ENCODE measurements at places on chromosomes 3 and 15. TPM values are rescaled to one million over a fixed set of nuclear protein-coding genes. Genes with fewer than 3 reads are reported as not detected.

DNA sequence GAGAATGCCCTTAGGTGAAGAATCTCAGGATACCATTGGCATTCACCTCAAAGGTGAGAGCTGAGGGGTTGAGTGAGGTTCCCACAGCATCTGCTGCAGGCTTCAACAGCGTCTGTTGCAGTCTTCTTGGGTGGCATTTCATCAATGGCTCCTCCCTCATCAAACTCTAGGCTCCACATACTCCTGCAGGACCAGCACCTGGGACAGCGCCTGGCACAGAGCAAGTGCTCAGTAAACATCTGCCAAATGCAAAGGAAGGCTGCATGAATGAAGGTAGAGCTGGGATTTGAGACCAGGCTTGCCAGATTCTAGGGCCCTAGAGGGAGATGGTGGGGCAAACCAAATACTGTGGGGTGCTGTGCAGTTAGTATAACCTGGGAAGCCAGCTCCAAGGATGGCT, 9.6 kb downstream of the TRH start:
- no peak for DNase-seq

- no peak for DNase-seq
Measured at GRCh38 chr15:69794645-69795469, 302.9 kb downstream of the TLE3 start.

- DNase-seq = no peak
Measured at GRCh38 chr15:39553947-39554693, 26.8 kb upstream of the THBS1 start.

- DNase-seq = no peak
Measured at GRCh38 chr3:187677604-187678003, 7.4 kb upstream of the SST start.

- no peak for DNase-seq
Measured at GRCh38 chr3:195460091-195460713, 17.4 kb upstream of the ACAP2 start.

DNA sequence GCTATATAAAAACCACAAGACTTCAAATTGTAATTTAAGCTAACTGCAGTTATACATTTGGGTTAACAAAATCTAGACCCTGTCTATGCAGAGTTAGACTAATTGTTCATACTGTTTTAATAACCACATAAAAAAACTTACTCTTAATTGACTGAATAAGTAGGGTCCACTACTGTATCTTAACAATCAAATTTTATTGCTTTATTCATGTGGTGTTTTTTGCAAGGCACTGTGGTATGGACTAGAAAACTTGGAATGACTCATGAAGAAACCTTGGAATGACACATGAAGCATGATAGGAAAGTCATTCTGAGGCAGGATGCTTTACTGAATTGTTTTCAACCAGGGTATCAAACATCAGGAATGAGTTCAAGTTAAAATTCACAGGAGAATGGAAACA, 2.3 kb downstream of the SERP1 start:
- no peak for DNase-seq

GRCh38 chr15:39510001-39510701, 70.7 kb upstream of the THBS1 start:
- no peak for DNase-seq

DNA sequence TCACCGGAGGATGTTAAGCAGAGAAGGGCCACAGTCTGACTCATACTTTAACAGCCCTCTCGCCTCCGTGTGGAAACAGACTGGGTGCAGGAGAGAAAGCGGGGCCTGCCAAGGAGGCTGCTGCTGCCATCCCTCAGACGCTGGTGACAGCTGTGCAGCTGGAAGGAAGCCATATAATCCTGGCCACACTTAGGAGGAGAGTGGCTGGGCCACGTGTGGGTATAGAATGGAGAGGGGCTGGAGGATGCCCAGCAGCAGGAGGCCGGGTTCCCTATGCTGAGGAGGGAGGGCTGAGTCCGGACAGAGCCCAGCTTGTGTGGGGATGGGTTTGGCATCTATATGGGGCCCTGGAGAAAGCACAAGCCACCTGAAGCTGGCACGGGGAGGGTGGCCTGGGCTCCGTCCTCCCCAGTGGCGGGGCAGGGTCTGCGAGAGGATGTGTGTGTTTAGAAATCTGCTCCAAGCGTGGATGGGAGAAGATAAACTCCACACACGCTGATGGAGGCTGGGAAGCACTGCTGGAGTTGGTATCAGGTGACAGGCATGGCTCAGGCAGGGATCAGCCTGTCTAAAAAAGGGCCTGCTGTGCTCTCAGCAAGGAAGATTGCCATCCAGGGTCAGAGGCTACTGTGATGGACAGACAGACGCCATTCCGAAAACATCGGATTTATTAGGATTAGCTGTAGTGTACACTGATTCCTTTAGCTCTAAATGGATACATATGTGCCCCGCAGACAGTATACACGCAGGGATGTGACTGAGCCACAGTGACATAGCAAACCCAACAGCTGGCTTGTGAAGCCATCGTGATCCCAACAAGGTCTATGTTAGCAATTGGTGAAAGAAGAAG, 15.9 kb downstream of the ABTB1 start:
- DNase-seq = no peak

GRCh38 chr3:14880447-14881106, 61.8 kb downstream of the FGD5 start:
- no peak for DNase-seq

DNA sequence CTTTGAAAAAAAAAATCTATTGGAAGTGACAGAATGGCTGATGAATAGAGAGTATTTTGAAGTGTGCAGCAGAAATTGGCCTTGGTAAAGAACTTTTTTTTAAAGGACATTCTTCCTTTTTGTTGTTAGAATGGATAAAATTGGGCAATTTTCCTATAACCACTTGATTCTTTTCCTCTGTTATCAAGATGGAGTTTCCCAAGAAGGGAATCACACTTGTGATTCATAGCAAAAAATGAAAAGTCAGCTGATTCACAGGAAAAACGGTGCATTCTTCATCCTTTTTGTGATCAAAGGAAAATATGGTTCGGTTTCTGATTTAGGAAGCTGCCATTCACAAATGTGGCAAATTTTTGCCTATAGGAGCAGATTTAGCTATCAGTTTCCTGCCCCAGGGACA, 486.8 kb downstream of the GBE1 start:
- no peak for DNase-seq

GRCh38 chr3:59266551-59266950, 216.7 kb upstream of the CFAP20DC start:
- no peak for DNase-seq

DNA sequence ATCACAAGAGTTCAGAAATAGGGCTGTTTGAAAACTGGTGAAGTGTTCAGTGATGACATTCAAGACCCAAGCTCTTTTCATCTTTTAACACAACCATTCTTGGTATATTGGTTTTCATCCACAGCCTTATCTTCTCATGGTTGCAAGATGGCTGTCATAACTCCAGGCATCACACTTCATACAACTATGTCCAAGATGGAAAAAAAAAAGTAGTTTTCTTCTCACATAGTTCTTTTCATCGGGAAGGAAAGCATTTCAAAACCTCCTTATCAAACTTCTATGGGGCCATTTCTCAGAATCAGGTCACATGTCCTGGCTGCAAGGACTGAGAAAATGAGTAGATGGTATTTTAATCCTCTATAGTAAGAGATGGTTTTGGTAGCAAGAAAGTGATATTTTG, 21.1 kb upstream of the MFSD1 start:
- DNase-seq = no peak

Gene ACKR4
- polyA plus RNA-seq = 0.20 TPM

Gene RASL12
- polyA plus RNA-seq = 11.4 TPM

Gene CLDN16
- polyA plus RNA-seq = 0.04 TPM

Gene FGF12
- polyA plus RNA-seq = not detected

Gene C3orf20
- not detected for polyA plus RNA-seq
